Kidney (tissue), 22 donors: ENCODE measurements at places on chromosomes 12 and 14. TPM values are rescaled to one million over a fixed set of nuclear protein-coding genes. Genes with fewer than 3 reads are reported as not detected.

DNA sequence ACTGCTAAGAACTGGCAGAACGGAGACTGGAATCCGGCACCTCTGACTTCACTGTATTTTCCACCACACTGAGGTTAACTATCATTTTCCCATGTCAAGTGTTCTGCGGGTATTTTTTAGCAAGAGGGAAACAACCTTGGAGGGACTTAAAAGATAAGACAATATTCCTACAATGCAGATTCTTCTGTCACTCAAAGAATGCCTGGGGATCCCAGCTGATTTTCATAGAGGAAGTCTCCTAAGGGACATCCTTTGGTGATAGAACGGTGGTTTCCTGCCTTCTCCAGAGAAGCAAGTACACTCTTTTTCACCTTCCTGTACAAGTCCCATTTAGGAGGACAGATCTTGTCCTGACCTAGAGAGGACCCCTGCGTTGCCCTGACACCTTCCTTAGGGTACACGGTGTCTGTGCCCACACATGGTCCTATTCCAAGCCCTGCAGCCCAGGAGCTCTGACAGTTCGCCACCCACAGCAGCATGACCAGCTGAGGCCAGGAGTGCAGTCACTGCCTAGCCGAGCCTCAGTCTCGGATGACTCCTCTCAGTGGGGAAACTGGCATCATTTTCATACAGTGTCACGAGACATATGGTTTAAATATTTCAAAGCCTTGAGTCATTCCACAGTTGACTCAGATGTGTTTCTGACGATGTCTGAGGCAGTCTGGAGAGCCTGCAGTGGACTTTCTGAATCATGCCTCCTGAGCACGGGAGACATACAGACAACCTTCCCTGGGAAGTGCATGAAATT, 181.3 kb upstream of the FKBP4 start:
- no peak for DNase-seq

Gene ASB2
- 3.7 TPM for total RNA-seq

GRCh38 chr12:124328116-124328515, 33.2 kb downstream of the RFLNA start:
- no peak for DNase-seq

GRCh38 chr14:78946949-78947348, 776.8 kb downstream of the NRXN3 start:
- DNase-seq = no peak

GRCh38 chr12:129269756-129270495, 416.6 kb downstream of the GLT1D1 start:
- no peak for DNase-seq
